Mesenteric fat pad (tissue), 1 donor: ENCODE measurements at places on chromosomes 12 and 14.
A peak's percentile ranks its signal among the peaks of the same experiment; 100 is the strongest.

- DNase-seq = no peak
Observed at GRCh38 chr14:44960146-44960545, 1.6 kb downstream of the KLHL28 start.

DNA sequence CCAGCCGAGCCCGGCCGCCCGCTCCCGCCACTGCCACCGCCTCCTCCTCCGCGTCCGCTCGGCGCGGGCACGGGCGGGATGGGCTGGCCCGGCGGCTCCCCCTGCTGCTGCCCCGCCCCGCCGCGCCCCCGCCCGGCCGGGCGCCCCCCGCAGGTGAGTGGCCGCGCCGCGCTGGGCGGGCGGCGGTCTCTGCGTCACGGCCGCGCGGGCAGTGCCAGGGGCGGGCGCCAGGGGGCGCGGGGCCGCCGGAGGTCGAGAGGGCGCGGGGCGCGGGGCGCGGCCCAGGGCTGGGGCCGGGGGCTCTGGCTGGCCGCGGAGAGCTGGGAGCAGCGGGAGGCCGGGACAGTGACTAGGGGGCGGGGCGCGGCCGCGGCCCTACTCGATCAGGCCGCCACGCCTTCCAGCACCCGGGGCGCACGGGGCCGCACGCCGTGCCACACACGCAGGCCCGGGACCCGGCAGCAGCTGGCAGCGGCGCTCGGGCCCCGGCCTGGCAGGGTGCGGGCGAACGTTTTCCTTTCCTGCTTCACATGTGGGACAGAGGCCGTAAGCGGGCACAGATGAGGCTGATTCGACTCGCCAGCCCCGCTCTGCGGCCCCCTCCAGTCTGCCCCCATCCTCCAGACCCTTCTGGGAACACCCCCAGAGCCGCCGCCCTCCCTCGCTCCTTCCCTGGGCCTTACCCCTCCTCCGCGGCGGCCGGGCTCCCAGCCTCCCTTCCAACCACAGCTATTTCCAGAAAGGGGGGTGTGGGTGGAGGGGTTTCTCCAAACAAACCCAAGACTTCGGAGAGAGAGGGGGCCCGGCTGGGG, 2.4 kb upstream of the TNS2 start:
- peak; percentile 92 for DNase-seq

GRCh38 chr14:78902010-78902623, 731.9 kb downstream of the NRXN3 start:
- no peak for DNase-seq

DNA sequence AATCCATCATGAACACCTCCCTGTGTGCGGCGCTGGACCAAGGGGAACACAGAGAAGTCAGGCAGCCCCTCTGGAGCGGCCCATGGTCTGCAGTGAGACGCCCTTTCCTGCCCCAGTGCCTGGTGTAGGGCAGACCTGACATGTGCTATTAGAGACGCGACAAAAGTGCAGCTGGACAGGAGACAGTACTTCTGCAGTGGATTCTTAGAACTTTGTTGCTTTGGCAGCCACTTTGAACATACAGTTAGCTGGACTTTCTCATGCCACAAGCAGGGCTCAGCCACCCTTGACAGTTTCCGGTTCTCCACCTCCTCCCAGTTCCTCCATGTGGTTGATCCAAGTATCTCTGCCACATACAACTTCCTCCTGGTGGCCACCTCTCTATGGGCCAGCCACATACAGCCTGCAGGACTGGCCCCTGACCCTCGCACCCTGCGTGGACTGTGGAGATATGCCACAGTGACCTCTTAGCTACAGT, 45.9 kb downstream of the LGMN start:
- DNase-seq = no peak

- DNase-seq = no peak
Observed at GRCh38 chr12:75585330-75585729, 73.9 kb upstream of the KRR1 start.

DNA sequence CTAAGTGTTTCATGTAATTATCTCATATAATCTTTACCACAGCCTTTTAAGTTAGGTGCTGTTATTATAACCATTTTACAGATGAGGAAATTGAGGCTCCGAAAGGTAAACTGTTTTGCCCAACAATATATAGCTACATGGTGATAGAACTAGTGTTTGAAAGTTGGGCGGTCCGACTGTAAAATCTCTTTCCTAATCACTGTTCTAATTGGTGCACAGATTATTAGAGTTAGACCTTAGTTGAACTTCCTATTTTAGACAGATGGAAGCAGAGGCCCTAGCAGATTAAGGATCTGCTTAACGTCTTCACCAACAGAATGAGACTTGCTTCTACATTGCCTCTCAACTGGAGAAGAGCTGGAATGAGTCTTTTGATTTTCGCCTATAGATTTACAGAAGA, 30.0 kb upstream of the DUSP6 start:
- DNase-seq = no peak

DNA sequence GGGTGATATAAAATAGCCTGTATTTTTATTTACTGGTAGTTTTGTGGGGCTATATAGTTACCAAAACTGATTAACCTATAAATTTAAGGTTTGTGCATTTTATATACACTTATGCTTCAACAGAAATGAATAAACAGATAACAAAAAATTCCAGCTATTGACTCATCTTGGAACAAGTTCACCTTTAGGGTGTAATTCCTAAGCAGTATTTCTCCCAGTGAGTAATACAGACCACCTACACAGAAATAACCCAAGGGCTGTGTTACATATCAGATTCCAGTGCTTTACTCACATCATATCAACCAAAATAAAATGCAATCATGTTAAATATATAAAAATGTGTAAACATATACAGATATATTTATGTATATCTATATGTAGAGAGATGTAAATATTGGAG, 345.6 kb downstream of the ADAMTS20 start:
- no peak for DNase-seq
